Dermis blood vessel endothelial cell (primary cell): ENCODE measurements at places on chromosomes 16 and 17. TPM values are rescaled to one million over a fixed set of nuclear protein-coding genes. Genes with fewer than 3 reads are reported as not detected.

ORC6 gene
- 5.4 and 14.2 TPM in 2 replicates for total RNA-seq

TOM1L1 gene
- total RNA-seq = 0.34 and 0.70 TPM in 2 replicates

C17orf67 gene
- 3.2 and 4.1 TPM in 2 replicates for total RNA-seq

OR1F1 gene
- not detected in 2 replicates for total RNA-seq

EMP2 gene
- total RNA-seq = 43.7 and 67.6 TPM in 2 replicates

PARD6A gene
- 6.3 and 7.0 TPM in 2 replicates for total RNA-seq

EFCAB13 gene
- total RNA-seq = 6.6 and 17.2 TPM in 2 replicates

KRTAP3-1 gene
- not detected in 2 replicates for total RNA-seq

KRTAP1-5 gene
- not detected in 2 replicates for total RNA-seq

HOXB4 gene
- total RNA-seq = 2.7 and 3.2 TPM in 2 replicates

B4GALNT2 gene
- under 0.01 TPM in 2 replicates for total RNA-seq

- DNase-seq = no peak
These were observed 797 bp downstream of the GRB7 start for GRCh38 chr17:39738568-39738901.

DNA sequence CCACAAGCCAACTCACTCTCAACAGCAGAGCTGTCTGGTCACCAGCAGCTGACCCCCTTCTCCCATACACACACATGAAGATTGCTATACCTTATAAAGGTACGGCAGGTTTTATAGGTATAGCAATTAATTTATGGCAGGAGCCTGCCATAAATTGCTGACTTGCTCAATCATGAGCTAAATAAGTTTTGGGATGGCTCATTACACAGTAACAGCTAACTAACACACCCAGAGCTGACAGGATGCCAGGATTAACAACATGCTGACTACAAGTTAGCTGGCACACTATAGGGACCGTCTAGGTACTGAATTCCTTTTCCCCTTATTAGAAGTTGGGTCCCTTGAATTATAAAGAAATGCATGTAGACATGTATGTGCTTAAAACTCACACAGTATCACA is 150.3 kb upstream of the KCNJ18 start:
- no peak for DNase-seq

DNA sequence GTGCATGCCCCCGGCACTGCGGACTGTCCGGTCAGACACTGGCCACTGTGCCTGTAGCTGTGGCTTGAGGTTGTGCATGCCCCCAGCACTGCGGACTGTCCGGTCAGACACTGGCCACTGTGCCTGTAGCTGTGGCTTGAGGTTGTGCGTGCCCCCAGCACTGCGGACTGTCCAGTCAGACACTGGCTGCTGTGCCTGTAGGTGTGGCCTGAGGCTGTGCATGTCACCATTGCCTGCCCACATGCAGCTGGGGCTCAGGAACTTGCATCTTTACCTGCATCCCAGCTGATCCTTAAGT is 5.2 kb downstream of the MTHFSD start:
- no peak for DNase-seq

- DNase-seq = no peak
These were observed 85.0 kb downstream of the GRIN2A start for GRCh38 chr16:10097271-10097670.

DNA sequence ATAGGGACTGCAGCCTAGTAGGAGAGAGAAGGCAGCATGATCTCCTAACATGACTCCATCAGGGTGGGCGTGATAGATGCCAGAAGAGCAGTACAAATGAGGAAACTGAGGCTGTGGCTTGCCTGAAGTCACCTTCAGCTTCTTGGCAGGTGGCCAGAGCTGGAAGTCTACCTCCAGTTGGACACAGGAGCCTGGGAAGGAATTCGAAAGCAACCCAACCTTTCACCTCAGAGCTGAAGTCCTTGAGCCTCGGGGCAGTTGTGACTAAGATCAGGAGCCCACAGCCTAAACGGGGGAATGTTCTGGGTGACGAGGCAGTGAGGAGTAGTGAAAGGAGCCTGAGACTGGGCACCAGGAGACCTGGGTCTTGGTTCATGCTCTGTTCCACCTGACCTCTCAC is 9.4 kb upstream of the SLC52A1 start:
- DNase-seq = no peak

GRCh38 chr16:27156579-27156978 is 46.7 kb upstream of the KDM8 start:
- DNase-seq = no peak

- DNase-seq = no peak
These were observed 1.4 kb upstream of the CACNA1G start for GRCh38 chr17:50558941-50559614.

DNA sequence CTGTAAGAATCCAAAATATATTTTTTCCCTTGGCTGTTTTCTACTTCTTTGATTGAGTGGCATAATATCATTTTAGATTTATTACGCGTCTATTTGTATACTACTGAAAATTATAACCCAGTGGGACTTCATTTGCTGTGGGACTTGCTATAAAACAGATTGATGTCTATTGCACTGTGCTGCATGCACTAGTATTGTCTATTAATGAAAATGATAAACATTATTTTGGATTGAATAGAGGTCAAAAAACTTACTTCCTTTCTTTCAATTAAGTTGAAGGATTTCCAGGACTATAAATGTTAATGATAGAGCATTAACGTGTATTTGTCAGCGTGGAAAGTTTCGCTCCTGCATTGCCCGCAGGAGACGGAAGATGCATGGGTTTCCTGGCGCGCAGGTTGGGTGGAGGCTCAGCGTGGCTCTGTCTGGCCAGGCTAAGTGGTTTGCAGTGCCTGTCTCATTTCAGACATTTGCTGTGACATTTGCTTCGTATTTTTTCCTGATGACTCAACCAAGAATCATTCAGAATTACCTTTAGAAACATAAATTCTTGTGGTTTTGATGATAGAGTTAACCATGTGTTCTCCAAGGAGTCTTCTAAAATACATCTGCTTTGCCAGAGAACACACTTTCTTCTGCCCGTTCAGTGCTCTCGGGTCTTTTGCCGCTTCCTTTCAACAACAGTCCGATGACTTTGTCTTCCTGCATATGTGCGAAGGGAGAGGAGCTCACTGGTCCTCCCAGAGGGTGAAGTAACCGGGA is 216.7 kb downstream of the RPTOR start:
- DNase-seq = peak; percentile 78

DNA sequence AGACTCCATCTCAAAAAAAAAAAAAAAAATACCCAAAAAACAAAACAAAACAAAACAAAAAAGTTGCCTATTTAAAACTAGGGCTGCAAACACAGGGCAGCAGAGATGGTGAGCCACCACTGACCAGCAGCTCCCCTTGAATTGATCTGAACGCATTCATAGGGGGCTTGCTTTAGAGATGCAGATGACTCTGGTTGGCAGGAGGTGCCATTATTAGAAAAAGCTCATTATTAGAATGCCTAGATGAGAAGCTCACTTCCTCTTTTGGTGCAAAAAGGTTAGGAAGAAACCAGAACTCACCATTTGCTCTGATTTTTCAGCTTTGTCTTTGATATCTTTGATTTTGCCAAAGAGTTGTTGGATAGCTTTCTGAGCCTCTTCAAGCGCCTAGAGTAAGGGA is 53.1 kb downstream of the VPS53 start:
- DNase-seq = no peak

GRCh38 chr16:57300387-57301125 is 16.1 kb upstream of the PLLP start:
- peak; percentile 99 for DNase-seq

DNA sequence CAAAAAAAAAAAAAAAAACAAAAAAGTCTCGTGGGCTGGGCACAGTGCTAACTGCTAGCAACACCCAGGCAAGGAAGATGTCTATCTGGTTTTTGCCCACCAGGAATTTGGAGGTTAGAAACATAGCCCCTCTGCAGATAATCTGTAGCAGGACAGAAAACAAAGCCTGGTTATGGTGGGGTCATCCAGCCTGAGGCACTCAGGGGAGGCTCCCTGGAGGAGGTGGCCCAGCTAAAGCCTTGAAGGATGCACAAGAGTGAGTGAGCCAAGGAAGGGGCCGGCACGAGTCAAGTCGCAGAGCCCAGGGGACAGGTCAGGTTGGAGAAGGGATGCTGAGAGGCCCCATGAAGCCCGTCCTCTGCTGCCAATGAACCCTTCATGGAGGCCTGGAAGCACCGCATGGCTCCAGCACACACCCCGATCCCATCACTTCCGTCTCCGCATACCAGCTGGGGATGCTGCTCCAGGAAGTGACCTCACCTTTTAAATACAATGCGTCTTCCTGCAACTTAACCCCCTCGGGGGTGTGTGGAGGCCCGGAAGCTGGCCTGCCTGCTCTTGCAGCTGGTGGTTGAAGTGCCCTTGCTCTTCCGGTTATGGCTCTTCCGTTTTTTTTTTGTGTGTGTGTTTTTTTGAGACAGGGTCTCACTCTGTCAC is 86.5 kb downstream of the ENGASE start:
- peak; percentile 83 for DNase-seq

DNA sequence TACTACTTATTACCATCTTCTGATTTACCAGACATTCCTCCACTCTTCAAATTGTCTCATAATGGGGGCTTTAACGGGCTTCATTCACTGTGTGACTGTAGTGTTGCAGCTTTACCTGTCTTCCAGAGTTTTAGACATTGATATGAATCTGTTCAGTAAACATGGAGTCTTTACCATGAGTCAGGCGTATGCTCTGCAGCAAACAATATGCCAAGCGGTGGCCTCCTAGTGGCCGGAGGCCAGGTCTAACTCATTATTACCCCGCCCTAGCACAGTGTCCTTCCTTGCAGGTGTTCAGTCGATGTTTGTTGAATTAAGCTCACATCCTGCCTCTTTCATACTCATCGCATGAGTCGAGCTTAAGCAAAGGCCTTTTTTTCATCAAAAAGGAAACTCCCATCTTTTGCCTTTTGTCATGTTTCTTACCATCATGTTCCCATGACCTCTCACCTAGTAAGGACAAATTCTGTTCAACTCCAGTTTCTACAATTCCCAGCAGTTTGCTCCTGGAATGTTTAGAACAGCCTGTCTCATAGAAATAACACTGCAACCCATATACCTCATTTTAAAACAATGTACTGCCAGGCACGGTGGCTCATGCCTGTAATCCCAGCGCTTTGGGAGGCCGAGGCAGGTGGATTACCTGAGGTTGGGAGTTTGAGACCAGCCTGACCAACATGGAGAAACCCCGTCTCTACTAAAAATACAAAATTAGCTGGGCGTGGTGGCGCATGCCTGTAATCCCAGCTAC is 39.4 kb downstream of the TUBD1 start:
- DNase-seq = peak; percentile 96

GRCh38 chr16:61936522-61936921 is 99.7 kb downstream of the CDH8 start:
- DNase-seq = no peak

DNA sequence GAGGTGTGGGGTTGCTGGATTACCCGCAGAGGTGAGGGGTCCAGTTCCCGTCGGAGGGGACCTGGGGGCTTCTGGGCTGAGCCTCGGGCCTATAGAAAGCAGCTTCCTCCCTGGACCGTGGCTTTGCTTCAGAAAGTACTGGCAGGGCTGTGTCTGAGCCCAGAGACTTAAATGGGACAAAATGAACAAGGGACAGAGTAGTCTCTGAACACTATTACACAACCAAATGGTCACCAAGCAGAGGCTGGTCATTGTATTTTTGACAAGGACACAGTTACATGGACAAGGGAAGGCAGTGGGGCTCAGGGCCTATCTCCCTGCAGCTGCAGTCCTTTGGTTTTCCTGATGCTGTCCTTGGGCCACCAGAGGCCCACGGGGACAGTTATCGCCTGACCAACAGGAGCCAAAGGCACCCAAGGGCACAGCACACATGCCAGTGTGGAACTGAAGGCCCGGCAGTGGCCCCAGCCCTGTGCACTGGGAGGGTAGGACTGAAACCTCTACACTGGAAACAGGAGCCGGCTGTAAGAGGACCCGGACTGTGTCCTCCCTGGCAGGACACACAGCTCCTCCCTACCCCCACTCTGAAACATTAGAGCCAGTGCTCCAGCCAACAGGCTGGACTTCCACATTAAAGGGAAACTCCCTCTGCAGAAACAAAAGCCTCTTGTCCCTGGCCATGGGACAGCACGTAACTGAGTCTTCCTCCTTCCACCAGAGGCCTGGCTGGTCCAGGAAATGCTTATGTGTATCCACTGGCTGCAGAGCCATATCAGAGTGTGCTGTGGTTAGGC is 26.0 kb upstream of the ERN1 start:
- peak; percentile 77 for DNase-seq

DNA sequence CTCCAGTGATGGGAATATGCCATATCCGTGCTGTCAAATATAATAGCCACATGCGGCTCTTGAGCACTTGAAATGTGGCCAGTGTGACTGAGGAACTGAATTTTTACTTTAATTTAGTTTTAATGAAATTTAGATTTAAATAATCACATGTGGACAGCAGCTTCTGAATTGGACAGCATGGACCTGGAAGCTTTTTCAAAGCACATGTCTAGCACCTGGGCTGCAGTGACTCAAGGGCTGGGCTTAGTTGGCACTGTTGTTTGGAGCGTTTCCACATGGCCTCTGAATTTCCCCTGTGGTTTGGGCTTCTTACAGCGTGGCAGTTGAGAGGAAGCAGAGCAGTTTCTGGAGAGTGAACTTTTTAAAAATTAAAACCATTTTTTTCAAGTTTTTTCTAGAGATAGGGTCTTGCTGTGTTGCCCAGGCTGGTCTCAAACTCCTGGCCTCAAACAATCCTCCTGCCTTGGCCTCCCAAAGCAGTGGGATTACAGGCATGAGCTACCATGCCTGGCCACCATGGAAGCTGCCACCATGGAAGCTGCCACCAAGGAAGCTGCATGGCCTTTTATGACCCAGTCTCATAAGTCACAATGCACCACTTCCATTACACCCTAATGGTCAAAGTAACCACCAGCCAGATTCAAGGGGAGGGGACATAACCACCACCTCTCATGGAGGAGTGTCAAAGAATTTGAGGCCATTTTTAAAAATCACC is 6.7 kb upstream of the TOB1 start:
- no peak for DNase-seq

DNA sequence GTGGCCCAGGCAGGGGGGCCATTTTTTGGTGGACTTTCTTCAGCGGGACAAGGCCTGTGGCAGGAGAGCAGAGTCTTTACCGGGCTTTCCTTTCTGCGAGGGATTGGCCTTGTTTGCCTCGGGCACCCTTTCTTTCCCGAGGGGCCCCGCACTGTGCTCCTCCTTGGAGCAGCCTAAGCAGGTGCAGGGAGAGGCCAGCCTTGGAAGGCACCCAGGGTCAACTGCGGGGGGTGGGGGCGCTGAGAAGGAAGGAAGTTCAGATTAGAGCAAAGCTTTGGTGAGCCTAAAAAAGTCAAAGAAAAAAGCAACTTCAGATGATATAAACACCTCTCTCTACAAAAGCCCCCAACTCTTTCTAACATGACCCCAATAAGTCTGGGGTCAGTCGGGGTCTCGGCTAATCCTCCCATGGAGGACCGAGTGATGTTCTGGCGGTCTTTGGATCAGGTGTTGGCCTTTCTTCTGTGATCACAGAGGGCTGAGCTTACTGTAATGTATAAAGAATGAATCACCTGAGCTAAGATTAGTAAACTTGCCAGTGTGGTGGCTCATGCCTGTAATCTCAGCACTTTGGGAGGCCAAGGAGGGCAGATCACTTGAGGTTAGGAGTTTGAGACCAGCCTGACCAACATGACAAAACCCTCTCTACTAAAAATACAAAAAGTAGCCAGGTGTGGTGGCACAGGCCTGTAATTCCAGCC is 63.0 kb downstream of the PGS1 start:
- no peak for DNase-seq

GRCh38 chr17:55757659-55758058 is 6.8 kb downstream of the PCTP start:
- DNase-seq = no peak
